Fibroblast of the aortic adventitia (primary cell): ENCODE measurements at places on chromosomes 13 and 19. TPM values are rescaled to one million over a fixed set of nuclear protein-coding genes. Genes with fewer than 3 reads are reported as not detected.

DNA sequence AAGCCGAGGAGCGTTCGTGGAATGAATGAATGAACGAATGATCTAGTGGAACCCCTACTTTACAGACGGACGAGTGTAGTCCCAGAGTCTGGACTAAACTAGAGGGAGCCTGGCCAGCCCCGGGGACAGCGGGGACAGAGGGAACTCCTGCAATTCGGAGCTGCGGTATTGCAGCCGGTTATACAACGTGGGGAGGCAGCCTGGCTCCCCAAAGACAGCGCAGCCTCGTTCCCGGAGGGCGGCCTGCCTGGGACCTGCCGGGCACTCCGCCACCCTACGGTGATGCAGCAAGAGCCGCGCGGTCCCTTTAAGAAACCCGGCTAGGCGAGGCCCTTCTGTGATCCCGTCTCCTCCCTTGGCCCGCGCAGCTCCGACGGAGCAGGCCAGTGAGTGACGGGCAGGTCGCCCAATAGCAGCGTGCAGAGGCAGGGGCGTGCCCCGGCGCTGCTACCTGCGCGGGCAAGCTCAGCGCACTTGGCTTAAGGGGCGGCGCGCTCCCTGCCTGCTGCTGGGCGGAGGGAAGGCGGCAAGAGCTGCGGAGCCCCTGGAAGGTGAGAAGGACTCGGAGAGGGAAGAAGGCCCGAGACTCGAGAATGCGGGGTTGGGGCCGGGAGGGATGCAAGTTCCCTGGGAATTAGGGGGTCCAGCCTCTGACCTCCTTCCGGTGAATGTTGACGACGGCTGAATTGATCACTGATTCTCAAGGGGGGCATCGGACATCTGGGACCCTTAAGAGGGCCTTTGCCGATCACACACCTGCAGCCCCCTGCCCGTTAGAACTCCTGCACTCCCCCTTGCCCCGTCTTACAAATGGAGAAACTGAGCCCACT lies at the start of gene ABCA7:
Gene ABCA7 (plus strand): TSS at position 462 of the 830 bp plus-strand sequence. CDS start 1,255 bp downstream, outside the sequence.
- DNase-seq: peak; percentile 97

GRCh38 chr13:50993934-50994333 lies 84.3 kb downstream of the RNASEH2B start:
- DNase-seq: peak; percentile 89

DNA sequence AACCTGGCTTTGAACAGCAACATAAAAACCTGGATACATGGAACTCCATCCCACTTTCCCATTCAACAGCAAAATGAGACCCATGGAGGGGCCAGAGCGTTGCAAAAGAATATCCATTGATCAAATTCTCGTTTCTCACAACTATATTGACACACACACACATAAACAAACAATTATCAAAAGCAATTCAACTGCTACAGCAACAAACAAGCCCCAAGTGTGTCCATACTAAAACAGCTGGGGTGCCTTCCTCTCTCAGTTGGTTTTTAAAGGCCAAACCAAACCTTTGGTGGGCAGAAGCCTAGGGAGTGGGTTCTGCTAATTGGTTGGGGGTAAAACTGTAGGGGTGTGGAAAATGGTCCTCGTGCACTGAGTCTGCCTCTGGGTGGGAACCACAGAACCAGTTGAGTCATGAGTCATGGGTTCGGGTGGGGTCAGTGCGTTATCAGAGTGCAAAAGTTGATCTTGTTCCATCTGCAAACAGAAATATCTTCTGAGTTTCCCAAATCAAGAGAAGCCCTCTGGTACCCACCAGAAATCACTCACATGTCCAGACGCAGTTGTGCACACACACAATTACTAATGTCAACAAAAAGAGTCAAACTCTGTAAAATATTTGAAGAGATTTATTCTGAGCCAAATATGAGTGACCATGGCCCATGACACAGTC lies 18.5 kb downstream of the GPR42 start:
- DNase-seq: no peak

- no peak for DNase-seq
Measured at GRCh38 chr13:113471844-113472243, 18.6 kb upstream of the ADPRHL1 start.

DNA sequence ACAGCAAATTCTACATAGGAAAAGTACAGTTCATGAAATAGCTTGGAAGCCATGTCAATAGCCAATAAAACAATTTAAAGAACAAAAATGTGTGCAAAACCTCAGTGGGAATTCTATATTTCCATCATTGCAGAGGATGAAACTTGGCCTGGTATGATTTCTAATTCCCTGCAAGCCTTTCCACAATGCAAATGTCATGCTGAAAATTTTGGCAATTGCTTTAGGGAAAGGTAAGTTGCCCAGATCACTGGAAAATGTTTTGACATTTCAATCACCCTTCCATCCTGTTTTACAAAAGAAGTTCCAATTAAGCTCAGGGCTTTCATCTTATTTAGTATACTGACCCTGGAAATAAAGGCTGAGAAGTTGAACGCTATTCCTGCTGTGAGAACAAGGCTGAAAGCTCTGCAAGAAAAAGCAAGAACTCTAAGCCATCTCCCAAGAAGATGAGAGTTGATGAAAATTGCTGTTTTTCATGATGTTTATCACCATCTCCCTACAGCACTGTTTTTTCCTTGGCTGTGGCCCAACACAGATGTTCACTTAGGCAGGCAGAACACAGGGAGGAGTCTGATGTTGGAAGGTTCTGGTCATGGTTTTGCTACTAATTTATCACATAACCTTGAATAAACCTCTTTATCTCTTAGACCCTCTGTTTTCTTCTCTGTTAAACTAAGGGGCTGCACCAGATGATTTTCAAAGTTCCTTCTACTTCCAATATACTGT lies 263.7 kb downstream of the KCTD12 start:
- DNase-seq: peak; percentile 30

GRCh38 chr19:40445780-40446262 lies 1.7 kb upstream of the SERTAD3 start:
- no peak for DNase-seq

- DNase-seq: no peak
Measured at GRCh38 chr19:18629166-18630088, 7.4 kb upstream of the KLHL26 start.

DNA sequence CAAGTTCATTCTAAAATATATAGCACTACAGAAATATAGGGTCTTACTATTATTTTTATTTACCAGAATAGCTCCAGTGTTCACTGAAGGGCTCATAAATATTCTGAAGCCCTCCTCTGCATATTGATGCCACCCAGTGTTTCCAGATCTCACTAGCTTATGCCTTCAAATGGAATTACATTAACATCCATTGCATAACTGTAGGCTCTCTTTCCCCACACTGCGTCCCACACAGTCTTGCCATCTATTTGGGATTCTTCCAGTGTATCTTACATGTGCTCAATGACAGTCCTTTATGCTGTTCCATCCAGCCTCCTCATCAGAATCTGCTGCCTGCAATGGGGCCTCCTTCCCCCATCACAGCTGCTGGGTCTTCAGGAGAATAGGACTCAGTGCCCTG lies 137.2 kb downstream of the CYSLTR2 start:
- DNase-seq: no peak

- peak; percentile 46 for DNase-seq
Measured at GRCh38 chr19:48997972-48998371, 4.3 kb downstream of the RUVBL2 start.

GRCh38 chr13:97058391-97058790 lies 64.1 kb upstream of the OXGR1 start:
- no peak for DNase-seq

GRCh38 chr13:66407128-66407527 lies 823.0 kb downstream of the PCDH9 start:
- no peak for DNase-seq

DNA sequence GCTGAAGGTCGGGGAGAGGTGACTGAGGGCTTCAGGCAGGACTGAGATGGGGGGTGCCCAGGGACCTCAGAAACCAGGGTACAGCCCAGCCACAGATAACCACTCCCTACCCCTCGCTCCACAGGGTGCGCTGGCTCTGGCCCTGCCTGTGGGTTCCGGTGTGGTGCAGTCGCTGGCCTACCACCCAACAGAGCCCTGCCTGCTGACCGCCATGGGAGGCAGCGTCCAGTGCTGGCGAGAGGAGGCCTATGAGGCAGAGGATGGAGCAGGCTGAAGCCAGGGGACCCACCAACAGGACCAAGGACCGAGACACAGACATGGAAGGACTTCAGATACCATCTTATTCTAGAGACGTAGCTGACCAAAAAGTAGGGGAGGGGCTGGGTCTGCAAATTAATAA lies 6.3 kb downstream of the DHPS start:
- no peak for DNase-seq

GRCh38 chr13:73602295-73602694 lies 531.9 kb downstream of the KLF12 start:
- peak; percentile 22 for DNase-seq

DNA sequence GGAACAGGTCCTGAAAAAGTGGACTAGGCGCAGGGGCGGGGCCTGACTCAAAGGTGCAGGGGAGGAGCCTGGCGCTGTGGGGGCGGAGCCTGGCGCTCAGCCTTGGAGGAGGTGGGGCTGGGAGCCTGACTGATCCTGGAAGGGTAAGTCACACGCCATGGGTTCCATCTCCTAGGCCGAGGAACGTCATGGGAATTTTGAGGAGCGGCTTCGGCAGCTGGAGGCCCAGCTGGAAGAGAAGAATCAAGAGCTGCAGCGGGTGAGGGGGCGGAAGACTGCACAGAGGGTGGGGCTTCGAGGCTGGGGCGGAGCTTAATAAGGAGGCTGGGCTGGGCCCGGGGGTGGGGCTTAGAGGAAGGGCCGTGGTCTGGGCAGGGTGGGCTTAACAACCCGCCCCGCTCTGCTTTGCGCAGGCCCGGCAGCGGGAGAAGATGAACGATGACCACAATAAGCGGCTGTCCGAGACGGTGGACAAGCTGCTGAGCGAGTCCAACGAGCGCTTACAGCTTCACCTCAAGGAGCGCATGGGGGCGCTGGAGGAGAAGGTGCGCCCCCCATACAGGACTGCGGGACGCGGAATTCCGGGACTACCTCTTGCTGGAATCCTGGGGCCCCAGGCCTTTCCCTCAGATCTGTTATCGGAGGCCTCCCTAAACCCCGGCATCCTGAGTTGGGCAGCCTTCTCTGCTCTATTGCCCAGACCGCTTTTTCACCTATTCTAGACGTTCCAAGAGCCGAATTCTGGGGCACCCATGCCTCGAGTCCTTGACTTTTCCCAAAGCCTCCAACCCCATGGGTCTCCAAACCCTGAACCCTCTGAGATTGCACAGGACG lies 14.5 kb downstream of the PPFIA3 start:
- DNase-seq: peak; percentile 22

DNA sequence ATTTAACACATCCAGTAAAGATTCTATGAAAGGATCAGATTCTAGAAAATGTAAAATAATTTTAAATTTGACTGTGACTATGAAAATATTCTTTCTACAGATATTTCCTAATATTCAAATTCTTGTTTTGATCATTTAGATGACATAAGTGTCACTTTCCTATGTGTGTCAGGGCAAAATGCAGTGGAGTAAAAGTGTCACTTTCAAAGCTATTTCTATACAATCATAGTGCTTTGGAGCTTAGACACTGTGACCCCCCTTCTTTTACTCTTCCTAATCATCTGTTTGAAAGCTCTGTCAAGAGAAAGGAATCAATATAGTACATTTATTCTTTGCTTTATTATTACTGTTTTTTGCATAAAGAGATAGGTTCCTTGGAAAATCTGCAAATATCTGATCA lies 492.0 kb downstream of the DCT start:
- no peak for DNase-seq

- no peak for DNase-seq
Measured at GRCh38 chr13:113842336-113843062, 21.4 kb downstream of the GAS6 start.

DNA sequence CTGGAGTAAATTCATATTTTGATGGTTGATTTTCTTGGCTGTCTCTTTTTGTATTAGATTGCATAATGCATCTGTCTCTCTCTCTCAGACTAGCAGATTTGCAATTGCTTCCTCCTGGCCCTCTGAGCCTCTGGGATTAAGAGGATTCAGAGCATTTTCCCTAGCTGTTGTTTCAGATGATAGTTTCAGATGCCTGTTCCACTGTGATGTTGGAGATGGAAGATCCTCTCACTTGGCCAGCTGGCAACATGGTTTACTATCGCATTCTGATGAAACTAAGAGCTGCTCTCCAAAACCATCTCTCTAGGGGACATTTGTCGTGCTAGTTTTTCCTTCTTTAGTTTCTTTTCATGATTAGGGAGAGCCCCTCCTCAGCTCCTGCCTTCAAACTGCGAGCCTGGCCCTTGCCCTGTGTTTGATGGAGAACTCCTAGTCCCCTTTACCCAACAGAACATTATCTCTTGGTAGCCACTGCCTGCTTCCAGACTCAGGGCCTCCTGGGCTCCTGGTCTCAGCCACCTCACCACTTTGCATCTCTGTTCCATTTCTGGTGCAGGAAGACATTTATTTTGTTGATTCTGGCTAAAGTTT lies 244.6 kb downstream of the B3GLCT start:
- peak; percentile 13 for DNase-seq

- no peak for DNase-seq
Measured at GRCh38 chr13:111938741-111939665, 127.9 kb upstream of the SOX1 start.

GRCh38 chr13:65149687-65150086 lies 2080.4 kb downstream of the PCDH9 start:
- DNase-seq: no peak

GRCh38 chr13:100129605-100130004 lies 40.7 kb downstream of the PCCA start:
- no peak for DNase-seq

DNA sequence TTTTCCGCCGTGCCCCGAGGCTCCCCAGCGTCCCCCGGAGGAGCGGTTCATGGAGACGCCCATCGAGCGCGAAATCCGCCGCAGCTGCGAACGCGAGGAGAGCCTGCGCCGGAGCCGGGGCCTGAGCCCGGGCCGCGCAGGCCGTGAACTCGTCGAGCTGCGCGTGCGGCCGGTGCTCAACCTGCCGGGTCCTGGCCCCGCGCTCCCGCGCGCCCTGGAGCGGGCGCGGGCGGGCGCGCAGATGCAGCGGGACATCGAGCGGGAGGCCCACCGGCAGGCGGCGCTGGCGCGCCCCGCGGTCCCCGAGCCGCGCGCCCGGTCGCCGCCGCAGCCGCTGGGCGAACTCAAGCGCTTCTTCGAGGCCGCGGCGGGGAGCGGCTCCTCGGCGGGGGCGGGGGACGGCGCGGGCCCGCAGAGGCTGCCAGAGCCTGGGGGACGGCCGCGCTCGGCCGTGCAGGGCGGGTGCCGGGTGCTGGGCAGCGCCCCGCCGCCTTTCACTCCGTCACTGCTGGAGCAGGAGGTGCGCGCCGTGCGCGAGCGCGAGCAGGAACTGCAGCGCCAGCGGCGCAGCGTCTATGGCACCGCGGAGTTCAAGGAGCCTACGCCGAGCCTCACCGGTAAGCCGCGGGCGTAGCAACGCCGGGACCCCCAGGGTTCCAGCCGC lies 807 bp downstream of the MISP3 start:
- DNase-seq: peak; percentile 82

GRCh38 chr13:102825921-102826706 lies 19.7 kb upstream of the ERCC5 start:
- peak; percentile 97 for DNase-seq

The LHB gene
- total RNA-seq: not detected in 2 replicates

The BRME1 gene
- 1.5 and 1.8 TPM in 2 replicates for total RNA-seq

The PET100 gene
- total RNA-seq: 7.1 and 35.2 TPM in 2 replicates

The TSEN34 gene
- total RNA-seq: 42.8 and 67.6 TPM in 2 replicates

The GTF3A gene
- 46.6 and 190 TPM in 2 replicates for total RNA-seq

The NLRP11 gene
- not detected in 2 replicates for total RNA-seq

The ZNF433 gene
- 1.9 and 4.9 TPM in 2 replicates for total RNA-seq

The SMAD9 gene
- 8.2 and 17.6 TPM in 2 replicates for total RNA-seq

The CDC42EP5 gene
- 7.9 and 48.8 TPM in 2 replicates for total RNA-seq

The COMP gene
- 0.49 and 0.63 TPM in 2 replicates for total RNA-seq

The ALKBH7 gene
- 29.9 and 38.3 TPM in 2 replicates for total RNA-seq

The IGFL1 gene
- not detected in 2 replicates for total RNA-seq

The CGB1 gene
- not detected in 2 replicates for total RNA-seq

The C19orf67 gene
- total RNA-seq: 0.27 TPM in 1 of 2 replicates, not detected in the other

The ZNF724 gene
- 3.1 and 15.1 TPM in 2 replicates for total RNA-seq

The LAIR1 gene
- not detected in 2 replicates for total RNA-seq
